Natural killer cell treated with Interleukin-12 subunit alpha and Interleukin-12 subunit beta and Interleukin-15 and Interleukin-18, amount 100 ng/mL, for 72 hours (primary cell): ENCODE measurements at places on chromosomes 7 and 10.

DNA sequence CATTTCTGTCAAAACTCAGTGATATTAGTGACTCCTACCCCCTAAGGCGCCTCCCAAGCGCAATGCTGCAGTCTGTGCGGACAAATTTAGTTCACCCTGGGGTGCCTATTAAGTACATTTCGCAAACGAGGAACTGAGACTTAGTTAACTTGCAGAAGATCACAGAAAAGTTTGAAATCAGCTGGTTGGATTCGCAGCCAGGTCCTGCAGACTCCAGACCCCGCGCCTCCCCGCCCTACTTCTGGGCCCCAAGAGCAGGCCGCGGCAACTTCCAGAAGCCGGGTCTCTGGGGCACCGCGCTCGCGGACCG lies 588 bp downstream of the CYREN start:
- H3K36me3 ChIP-seq = peaks cover 14% of the 10 kb centered on the region
- peak overlapping the region; percentile 97 for H3K27ac ChIP-seq
- no peaks in the 10 kb centered on the region for H3K27me3 ChIP-seq
- no peak for DNase-seq

- peaks cover 37% of the 10 kb centered on the region for H3K4me1 ChIP-seq
- peaks cover 11% of the 10 kb centered on the region for H3K36me3 ChIP-seq
- H3K27me3 ChIP-seq = peaks cover 78% of the 10 kb centered on the region
- H3K27ac ChIP-seq = peak within 1 kb of the TSS; percentile 65
- no peak for DNase-seq
Observed at GRCh38 chr7:23470330-23471105, at the start of gene IGF2BP3. Gene IGF2BP3 (minus strand): TSS chr7:23470491. CDS start chr7:23470110, 381 bp downstream.

DNA sequence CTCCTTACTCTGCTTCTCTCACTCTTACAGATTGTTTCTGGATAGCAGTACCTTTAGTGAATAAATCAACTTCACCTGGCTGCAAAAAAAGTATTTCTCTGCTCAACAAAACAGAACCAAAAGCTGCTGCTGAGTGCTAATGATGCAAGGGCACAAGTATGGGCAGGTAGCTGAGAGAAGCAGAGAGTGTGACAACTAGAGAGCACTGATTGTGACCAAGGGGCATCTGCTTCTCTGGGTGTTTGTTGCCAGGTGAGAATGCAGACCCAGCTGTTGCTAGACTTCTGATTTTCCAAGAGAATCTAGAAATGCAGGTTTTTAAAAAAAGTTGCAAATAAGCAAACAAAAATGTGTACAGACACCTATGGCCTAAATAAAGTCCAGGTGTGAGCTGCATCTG lies 25.3 kb upstream of the PPIF start:
- H3K4me3 ChIP-seq = peak overlapping the region; percentile 92
- H3K4me1 ChIP-seq = peaks cover 76% of the 10 kb centered on the region
- no peak overlapping the region for H3K27ac ChIP-seq
- no peak for DNase-seq

DNA sequence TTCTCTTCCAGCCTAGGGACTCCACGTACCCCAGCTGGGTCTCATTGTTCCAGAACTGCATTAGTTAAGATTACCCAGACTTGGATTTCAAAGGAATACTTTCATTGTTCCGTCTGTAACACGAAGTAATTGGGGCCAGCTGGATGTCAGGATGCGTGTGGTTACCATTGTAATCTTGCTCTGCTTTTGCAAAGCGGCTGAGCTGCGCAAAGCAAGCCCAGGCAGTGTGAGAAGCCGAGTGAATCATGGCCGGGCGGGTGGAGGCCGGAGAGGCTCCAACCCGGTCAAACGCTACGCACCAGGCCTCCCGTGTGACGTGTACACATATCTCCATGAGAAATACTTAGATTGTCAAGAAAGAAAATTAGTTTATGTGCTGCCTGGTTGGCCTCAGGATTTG lies 21.0 kb downstream of the LRRC17 start:
- no peak for DNase-seq
- H3K4me1 ChIP-seq = no peaks in the 10 kb centered on the region
- no peak overlapping the region for H3K4me3 ChIP-seq
- no peaks in the 10 kb centered on the region for H3K36me3 ChIP-seq
- H3K27ac ChIP-seq = no peak overlapping the region
- H3K27me3 ChIP-seq = peaks cover 4% of the 10 kb centered on the region

DNA sequence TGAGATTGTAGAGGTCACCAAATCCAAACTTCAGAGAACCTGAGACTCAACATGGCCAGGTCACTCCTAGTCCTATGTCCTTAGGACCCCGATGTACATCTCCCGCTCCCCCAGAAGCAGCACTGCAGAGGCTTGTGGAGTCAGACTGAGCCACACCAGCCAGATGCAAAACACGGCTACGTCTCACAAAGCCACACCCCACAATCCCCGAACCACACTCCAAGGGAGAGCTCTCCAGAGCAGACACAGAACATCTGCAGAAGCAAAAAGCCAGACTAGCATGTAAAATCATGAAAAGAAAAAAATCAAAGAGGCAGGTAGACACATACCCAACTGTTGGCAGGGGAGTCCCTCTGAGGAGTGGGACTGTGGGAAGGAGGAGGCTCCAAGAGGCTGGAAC lies 104.9 kb downstream of the CTBP2 start:
- H3K4me3 ChIP-seq = no peak overlapping the region
- H3K36me3 ChIP-seq = no peaks in the 10 kb centered on the region
- no peaks in the 10 kb centered on the region for H3K27me3 ChIP-seq
- peaks cover 67% of the 10 kb centered on the region for H3K4me1 ChIP-seq

GRCh38 chr7:107715531-107715930 lies 28.4 kb upstream of the CBLL1 start:
- H3K36me3 ChIP-seq = no peaks in the 10 kb centered on the region
- peaks cover 15% of the 10 kb centered on the region for H3K27me3 ChIP-seq
- no peaks in the 10 kb centered on the region for H3K4me1 ChIP-seq

GRCh38 chr7:138285129-138285528 lies 174.9 kb upstream of the TRIM24 start:
- peaks cover 8% of the 10 kb centered on the region for H3K27me3 ChIP-seq
- no peak for DNase-seq
- no peak overlapping the region for H3K27ac ChIP-seq
- no peaks in the 10 kb centered on the region for H3K4me1 ChIP-seq
- H3K36me3 ChIP-seq = peaks cover 4% of the 10 kb centered on the region
- no peak overlapping the region for H3K4me3 ChIP-seq

- H3K4me3 ChIP-seq = no peak overlapping the region
- H3K27ac ChIP-seq = no peak overlapping the region
- H3K36me3 ChIP-seq = no peaks in the 10 kb centered on the region
Observed at GRCh38 chr10:4093438-4093837, 308.4 kb upstream of the KLF6 start.
